ENCODE measurements at places on chromosomes 5 and 9.

DNA sequence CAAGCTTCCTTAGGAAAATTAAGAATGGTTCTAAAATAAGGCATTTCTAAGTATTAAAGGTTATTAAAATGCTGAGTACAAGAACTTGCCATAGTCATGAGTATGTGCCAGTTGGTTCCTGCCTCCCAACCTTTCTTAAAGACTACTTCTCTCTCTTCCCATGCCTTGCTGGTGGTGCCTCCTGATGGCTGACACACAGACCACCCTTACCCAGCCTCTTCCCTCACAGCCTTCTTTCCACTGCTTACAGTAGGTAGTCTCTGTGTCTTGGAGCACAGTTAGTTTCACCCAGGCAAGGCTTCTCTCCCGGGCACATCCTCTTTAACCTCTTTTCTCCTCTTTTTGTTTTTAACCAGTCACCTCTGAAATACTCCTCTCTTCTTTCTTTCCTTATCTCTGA, 20.6 kb upstream of the GPR150 start:
- DNase-seq = no peak

DNA sequence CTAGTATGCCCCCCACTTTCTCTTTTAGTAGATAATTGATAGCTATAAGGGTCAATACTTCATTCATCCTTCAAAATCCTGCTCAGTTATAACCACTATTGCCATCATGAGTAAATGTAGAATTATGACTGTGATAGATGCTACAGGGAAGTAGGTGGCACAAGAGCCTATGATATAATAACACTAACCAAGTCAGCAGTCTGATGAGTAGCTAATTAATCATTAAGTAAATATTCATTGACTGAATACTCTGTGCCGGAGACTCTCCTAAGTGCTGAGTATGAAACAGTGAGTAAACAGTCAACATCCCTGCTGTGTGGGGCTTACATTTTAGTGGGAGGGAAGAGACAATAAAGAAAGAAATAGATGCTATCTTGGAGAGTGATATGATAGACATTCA, 430.3 kb upstream of the ZNF462 start:
- no peak for DNase-seq

DNA sequence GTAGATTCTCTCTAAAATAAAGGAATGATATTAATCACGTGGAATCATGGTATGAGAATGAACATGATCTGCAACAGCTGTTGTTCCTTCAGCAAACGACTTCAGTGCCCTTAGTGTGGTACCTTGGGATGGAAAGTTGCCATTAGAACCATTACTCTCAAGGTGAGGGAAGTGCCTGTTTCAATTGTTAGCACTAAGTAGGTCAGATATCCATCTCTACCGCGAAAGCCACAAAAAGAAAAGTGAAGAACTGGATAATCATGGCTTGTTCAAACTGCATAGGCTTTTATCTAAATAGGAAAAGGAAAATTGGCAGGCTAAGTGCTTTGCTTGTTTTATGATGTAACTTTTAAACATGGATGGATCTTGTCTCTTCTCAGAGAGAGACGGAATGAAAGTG, 380.7 kb downstream of the MRPS30 start:
- DNase-seq = peak; percentile 90

DNA sequence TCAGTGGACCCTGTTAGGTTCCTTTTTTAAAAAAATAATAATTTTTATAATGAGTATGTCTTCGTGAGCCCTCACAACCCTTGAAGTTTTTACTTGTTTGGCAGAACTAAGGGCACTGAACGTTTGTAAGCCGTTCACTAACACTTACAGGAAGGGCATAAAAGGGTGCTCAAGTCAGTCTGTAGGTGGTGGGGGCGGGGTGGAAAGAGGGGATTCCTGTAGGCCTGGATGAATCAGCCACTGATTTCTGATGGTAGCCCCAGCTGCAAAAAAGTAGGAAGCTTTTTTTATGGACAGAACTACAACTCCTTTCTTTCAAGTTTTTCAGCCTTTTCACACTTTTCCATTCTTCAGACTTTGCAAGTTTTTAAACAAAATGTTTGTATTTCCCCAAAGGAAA, 35.8 kb downstream of the PIK3R1 start:
- no peak for DNase-seq

- no peak for DNase-seq
Measured at GRCh38 chr9:108041551-108041950, 552.0 kb upstream of the KLF4 start.

DNA sequence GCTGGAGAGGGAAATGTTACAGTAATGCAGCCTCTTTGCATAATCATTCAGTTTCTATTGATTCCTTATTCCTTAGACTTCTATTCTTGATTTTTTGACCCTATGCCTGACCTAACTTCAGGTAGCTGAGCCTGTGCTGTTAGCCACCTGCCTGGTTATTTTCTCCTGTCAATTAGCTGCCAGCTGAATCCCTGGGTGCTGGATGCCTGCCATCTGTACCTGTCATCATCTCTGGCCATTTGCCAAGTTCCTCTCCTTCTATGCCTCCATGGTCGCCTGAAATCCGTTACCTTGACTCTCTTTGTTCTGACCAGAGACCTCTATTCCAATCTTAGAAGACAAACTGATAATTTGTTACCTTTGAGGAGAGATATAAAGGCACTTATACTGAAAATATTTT, 178.3 kb downstream of the CAVIN4 start:
- DNase-seq = peak; percentile 94

DNA sequence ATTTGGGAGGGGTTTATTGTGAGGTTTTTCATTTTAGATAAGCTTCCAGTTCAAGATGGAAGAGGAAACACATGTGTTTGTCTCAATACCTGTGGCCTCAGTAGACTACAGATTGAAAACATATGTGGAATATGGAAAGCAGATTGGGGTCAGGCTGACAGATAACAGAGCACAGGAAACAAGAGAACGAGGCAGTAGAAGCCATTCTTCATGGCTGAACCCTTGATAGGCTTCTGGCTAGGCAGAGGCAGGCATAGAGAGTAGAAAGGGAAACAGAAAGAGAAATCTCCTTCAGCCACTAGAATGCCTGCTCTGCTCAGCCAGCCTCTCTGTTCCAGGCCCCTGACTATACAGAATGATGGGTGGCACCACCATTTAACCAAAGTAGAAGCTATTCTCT, 152.5 kb downstream of the MUSK start:
- no peak for DNase-seq

DNA sequence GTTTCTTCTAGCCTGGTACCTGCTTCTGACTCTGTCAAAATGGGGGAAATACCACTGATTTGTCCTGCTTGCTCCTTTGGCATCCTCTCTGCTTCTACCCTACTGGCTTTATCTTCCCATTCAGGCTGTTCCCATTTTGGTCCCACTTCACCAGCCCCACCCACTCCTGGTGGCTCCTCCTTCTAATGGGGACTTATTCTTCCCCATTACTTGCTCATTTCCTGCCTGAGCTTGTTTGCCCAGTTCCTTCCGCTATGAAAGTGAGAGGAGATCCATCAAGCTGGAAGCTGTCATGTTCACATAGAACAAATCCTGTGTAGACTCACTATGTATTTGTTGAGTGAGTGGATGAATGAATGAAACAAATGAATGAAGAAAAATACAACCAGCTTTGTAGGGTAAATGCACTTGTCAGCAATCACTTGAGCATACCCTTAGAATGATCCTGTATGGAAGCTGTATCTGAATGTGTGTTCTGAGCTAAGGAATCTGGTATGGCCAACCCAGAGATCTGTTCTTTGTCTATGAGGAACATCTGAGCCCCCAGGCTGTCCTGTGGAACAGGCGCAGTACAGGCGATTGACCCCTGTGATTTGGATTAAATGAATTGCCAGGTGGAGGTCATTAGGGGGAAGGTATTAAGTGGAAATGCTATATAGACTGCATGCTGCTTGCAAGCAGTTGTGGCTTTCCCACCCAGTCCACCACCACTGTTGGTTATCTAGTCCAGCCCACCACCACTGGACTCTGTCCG, 89.5 kb downstream of the APBA1 start:
- DNase-seq = no peak

- DNase-seq = no peak
Measured at GRCh38 chr5:132782101-132782500, 5.1 kb upstream of the SEPTIN8 start.

- DNase-seq = no peak
Measured at GRCh38 chr5:35229076-35230037, 930 bp downstream of the PRLR start.

GRCh38 chr5:156825688-156826087, 24.4 kb upstream of the PPP1R2B start:
- no peak for DNase-seq

- DNase-seq = no peak
Measured at GRCh38 chr5:44919560-44919959, 110.8 kb downstream of the MRPS30 start.

DNA sequence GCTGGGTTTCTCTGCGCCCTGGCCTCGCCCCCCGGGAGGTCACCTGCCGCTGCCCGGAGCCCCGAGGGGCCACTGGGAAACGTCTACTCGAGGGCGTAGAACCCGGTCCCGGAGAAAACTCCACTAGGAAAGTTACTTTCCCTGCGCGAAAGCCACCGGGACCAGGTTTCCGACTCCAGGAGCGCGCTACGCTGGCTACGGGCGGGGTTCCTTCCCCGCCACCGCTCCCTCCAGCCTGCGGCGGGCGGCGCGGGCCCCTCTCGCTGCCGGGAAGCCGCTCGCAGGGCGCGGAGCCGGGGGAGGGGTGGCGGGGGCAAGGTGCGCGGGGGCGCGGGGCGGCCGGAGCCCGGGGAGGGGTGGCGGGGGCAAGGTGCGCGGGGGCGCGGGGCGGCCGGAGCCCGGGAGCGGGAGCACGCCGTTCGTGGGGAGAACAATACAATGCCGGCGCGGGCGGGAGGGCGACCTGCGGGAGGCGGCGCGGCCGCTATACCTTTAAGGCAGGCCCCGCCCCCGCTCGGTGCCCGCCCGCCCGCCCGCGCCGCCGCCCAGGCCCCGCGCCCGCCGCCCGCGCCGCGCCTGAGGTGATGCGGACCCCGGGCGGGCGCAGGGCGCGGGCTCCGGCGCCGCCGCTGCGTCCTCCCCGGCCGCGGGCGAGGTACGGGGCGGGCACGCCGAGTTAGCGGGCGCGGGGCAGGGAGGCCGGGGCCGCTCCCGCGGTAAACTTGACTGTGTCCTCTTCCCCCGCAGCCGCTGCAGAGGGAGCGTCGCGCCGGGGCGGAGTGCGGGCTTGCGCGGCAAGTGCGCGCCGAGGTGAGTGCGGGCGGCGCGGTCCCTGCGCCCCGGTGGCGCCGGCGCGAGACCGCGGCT, 278.1 kb downstream of the AOPEP start:
- DNase-seq = peak; percentile 40

DNA sequence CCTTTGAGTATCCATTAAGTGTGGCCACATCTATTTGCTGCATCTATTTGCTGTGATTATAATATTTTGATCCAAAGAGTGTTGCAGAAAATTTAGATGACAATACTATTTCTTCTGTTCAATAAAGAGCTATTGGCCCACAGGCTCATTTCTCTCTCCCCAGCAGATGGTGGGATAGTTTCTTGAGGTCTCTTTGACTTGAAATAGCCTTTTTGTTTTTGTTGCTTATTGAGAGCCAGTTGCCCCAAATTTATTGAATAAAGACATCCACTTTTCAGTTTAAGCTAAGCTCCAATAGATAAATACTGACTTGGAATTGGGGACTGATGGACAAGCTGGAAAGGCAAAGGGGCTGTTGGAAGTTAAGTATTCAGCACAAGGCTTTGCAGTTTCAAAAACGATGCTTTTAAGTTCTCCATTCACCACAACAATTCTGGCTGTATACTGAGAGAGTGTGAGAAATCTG, 290.1 kb upstream of the MPDZ start:
- DNase-seq = no peak

- DNase-seq = no peak
Measured at GRCh38 chr9:30459156-30459555, 1925.3 kb upstream of the ACO1 start.

DNA sequence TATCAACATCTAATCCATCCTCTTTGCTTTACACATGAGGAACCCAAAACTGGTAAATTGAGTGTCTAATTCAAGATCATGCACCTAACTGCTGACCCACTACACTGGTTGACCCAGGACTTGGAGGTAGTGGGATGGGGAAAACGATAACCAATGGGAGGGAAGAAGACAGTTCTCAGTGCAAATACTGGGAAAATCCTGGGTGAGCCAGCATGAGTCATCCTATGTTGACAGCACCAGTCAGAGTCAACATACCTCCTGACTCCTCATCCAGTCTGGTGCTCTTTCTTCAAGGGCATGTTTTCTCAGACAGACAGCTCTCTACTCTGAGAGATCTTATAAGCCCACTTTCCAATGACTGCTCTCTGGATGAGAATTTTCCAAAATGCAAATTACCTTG, 232.8 kb upstream of the PTGER4 start:
- DNase-seq = no peak

DNA sequence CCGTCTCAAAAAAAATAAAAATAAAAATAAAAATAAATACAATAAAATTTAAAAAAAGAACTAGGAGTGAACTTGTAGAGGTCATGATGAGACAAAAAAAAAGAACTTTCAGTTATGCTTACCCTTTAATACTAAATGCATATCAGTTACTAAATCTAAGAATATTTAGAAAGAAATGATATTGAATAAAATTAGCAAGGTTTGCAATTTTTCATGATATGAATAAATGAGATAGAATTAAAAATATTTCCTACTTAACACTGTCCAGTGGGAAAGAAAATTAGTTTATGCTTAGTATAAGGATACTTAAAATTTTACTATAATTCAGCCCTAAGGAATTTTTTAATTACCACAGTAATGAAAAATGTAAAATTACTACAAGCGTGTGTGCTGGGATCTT, 132.4 kb downstream of the TLE1 start:
- DNase-seq = no peak

- no peak for DNase-seq
Measured at GRCh38 chr5:15492545-15492944, 7.4 kb upstream of the FBXL7 start.

DNA sequence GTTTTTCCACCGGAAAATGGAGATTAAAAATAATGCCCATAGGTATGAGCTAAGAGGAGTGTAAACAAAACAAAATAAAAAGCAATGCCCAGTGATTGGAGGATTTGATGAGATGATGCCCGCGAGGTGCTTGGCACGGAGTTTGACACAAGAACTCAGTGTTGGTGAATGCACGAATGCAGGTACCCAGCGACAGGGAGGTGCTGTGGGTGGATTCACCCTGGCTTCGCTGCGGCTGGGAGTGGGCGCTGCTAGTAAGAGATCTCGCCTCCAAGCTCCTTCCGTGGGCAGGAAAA, 526 bp upstream of the STXBP1 start:
- peak; percentile 51 for DNase-seq

GRCh38 chr9:113603048-113603375, 139.5 kb downstream of the RGS3 start:
- no peak for DNase-seq

- no peak for DNase-seq
Measured at GRCh38 chr9:134642385-134643181, 980 bp downstream of the COL5A1 start.

GRCh38 chr9:133370685-133371084, 5.2 kb downstream of the SURF4 start:
- no peak for DNase-seq

DNA sequence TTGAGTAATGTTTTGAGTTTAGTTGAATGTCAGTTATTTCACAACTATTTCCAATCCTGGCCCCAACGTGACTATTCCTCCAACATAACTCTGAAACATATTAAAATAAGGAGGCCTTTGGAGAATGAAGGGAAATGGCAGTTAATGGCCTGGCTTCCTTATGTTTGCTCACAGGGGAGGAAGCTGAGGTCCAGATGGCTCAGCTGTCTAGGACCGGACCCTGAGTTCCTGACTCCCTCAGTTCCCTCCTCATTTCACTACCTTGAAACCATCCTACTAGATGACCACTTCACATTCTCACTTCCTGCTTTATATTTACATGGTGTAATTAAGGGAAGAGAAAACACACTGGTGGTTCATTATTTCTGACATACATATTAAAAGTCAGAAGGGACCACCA, 6.6 kb downstream of the OTULINL start:
- no peak for DNase-seq

Measured in NCI-H1105 treated with DMSO at 0.1 percent for 48 hours (cell line).